ENCODE measurements at places on chromosomes 5 and 9.

- no peak for DNase-seq
Observed at GRCh38 chr5:105947461-105947860, 1723.3 kb downstream of the EFNA5 start.

GRCh38 chr5:6847870-6848269 lies 134.6 kb downstream of the TENT4A start:
- no peak for DNase-seq

GRCh38 chr5:180785794-180786221 lies 16.8 kb downstream of the MGAT1 start:
- DNase-seq = no peak

DNA sequence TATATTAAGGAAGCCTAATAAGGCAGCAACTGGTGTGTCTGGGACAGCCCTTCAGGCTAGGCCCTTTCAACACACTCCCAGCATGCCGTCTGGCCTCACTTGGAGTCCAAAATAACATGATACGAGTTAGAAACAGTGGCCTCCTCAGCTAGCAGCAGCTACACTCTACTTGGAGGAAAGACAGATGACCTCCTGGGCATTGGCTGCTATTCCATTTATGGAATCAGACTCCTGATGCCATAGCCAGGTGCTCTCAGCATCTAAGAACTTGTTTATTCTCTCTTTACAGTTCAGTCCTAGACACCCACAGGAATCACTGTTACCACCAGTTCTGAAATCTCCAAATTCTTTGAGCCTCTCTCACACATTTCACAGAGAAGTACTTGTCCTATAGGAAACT lies 31.8 kb downstream of the RUSC2 start:
- DNase-seq = no peak

DNA sequence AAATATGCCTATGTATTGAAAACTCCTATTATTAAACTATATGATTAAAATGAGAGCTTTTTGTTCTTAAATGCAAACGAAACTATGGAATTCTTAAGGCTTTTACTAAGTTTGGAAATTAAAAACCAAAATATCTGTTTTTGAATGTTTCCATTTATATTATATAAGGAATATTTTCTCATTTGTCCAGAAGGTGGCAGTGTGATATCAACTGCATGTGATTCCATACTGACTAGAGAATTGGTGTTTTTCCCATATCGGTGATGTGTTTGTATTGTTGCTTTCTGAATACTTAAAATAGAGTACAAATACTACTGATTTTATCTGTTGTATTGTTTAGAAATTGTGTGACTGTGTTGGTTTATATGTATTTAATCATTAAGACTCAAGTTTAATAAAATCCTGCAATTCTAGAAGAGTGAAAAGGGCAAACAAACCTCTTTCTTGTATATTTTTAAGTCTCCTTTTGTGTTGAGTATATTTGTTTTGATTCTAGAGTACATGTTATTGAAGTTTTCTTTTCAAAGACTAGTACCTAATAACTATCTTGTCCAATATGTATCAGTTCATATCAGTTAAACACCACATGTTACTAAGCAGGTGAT lies 320.8 kb downstream of the CCDC171 start:
- DNase-seq = peak; percentile 64

DNA sequence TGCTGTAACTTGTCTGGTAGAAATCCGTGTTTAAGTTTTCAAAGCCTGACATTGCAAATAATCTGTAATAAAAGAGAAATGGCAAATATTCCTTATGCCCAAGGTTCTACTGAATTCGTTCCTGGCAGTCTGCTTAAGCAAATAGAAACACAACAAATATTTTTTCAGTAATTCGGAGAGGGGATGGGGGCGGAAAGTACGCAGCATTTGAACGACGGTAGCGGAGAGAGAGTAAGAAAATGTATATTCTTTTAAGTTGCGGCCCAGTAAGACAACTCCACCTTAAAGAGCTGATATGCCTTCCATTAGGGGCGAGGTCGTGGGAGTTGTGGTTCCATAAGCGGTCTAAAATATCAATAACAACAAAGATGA lies 569 bp downstream of the YIPF5 start:
- DNase-seq = no peak

DNA sequence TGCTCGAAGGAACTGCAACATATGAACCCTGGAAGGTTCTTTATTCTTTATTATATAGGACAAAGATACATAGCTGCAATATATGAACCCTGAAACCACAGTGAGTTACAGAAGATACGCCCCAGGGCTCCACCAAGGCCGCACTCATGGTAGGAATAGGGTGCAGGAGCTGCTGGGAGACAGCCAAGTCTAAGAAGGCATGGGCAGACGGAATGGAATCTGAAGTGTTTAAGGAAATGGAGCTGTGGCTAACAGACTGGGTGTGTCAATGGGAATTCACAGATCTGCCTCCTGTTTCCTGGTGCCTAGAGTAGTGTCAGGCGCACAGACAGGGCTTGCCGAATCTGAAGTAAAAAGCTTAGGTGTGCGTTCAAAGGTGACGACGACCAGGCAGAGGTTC lies 286.4 kb downstream of the DENND1A start:
- DNase-seq = no peak

DNA sequence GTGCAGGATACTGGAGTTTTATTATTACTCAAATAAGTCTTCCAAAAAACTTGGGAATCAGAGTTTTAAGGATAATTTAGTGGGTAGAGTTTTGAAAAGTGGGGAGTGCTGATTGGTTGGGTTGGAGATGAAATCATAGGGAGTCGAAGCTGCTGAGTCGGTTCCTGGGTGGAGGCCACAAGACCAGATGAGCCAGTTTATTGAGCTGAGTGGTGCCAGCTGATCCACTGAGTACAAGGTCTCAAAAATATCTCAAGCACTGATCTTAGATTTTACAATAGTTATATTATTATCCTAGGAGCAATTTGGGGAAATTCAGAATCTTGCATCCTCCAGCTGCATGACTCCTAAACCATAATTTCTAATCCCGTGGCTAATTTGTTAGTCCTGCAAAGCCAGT lies 804.9 kb upstream of the SEMA6A start:
- no peak for DNase-seq

DNA sequence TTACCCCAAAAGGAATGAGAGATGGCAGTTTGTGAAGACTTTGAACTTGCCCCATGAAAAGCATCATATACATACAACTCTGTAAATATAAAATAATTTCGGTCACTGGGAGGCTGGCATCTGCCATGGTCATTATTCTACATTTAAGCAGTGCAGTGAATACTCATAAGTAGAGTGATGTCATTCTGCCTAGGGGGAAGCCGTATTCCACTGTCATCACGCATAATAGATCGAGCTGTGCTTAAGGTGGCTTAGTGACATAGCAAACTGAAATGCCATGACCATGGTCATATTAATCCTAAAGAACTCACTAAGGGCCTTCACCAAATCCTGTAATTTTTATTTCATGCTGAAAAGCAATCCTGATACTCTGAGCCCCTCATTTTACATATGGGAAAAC lies 42.4 kb upstream of the NR4A3 start:
- DNase-seq = no peak

GRCh38 chr5:179753971-179754370 lies 21.3 kb downstream of the MAML1 start:
- no peak for DNase-seq

GRCh38 chr9:128420060-128420650 lies 502 bp upstream of the CERCAM start:
- peak; percentile 67 for DNase-seq

DNA sequence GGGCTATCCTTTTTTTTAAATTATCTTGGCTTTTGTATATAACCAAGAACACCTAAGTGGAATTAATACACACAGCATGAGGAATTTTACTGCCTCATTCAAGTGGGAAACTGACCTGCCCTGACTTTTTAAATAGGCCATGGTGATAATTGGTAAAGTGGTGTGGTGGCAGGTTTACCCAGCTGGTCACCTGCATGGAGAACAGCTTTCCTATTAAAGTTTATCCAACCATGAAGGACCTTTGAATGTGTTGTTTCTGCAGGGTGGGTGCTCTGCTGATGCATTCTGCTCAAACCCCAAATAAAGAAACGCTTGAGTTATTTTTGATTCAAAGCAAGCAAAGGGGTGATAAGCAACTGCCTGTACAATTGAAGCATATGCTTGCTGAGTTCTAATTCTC lies 261.0 kb upstream of the GRIN3A start:
- no peak for DNase-seq

- no peak for DNase-seq
Observed at GRCh38 chr5:125277494-125278154, 531.2 kb upstream of the ZNF608 start.

GRCh38 chr5:171855798-171856763 lies 70.5 kb downstream of the SMIM23 start:
- no peak for DNase-seq

DNA sequence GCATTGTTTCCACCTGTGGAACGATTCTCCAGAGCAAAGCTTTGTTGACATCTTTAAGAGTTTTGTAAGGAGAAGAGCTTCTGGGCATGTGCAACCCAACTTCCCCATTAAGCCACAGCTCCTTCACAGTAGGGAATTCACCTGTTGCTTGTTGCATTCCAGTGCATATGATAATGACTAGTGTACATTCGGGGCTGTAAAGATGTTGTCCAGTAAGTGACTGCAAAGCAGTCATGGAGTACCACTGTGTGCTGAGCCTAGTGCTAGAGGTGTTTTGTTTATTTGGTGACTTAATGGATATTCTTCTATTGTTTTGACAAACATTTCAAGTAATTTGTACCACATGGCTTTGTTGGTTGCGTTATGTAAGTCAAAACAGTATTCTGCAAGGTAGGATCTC lies 12.8 kb downstream of the UGCG start:
- peak; percentile 7 for DNase-seq

DNA sequence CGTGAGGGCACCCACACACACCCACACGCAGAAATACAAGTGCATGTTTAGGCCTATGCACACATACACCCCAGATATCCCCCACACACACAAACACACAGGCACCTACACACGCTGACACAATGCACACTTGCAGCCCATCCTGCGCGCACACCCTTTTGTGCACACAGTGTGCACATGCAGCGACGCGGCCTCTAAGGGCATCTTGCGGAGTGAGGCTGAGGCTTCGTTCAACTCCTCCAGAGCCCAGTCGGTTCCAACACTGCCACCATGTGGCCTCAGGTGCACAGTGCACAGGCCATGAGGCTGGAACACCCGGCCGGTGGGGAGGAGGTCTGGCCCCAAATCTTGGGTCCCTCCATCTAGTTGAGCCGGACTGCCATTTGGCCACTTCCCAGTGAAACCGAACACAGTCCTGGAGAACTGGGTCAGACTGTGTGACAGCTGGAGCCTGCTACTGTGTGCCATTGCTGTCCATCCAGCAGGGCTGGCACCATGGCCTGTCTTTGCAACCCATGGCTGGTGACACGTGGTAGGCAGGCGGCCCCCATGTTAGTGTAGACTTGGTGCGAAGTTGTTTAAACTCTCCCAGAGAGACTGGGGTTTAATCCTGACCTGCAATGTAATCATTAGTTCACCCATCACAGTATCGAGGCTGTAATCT lies 97.7 kb upstream of the MVB12B start:
- peak; percentile 76 for DNase-seq

DNA sequence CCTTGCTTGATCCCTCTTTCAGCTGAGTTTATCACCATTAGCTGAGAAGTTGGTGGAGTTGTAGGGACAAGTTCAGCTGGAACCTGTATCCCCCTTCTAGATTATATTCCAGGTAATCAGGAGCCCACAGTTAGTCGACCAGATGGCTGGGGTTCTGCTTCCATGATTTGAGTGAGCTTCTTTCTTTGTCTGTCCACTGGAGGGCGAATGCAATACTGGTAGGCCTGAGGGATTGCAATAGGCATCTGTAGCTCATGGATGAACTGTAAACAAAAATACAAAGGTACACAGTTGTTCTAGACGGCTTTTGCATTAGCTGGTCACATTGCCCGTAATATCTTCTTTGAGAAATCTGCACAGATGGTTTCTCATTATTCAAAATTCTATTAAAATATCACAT lies 88.9 kb downstream of the PCSK5 start:
- DNase-seq = peak; percentile 52

GRCh38 chr5:65078331-65078730 lies 309.6 kb downstream of the CWC27 start:
- DNase-seq = no peak

GRCh38 chr5:12357626-12358025 lies 453.4 kb upstream of the CTNND2 start:
- DNase-seq = no peak

DNA sequence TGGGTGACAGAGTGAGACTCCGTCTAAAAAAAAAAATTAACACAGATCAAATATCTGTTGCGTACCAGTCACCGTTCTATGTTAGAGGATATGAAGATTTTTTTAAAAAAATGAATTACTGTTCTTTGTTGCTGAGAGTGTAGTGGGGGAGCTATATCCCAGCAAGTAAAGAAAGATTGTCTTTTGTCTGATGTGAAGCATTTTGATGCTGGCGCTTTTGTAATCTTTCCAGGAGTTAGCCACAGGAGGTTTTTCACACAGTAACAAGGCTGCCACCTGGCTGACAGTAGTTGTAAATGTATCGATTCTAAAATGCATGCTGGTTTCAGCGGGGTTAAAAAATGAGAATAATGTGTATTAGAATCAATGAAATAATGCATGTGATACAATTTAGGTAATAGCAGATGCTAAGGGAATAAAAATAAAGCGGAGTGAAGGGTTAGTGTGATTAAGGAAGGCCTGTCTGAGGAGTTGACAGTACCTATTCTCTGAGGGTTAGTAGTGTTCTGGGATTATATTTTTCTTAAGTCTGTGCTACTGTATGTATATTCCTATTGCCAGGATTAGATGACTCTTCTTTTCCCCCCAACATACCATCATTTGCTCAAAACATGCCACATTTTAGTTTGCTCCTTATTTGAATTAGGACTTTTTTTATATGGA lies 3.4 kb downstream of the LMNB1 start:
- peak; percentile 87 for DNase-seq

GRCh38 chr5:164289526-164289925 lies 784.1 kb downstream of the MAT2B start:
- no peak for DNase-seq

DNA sequence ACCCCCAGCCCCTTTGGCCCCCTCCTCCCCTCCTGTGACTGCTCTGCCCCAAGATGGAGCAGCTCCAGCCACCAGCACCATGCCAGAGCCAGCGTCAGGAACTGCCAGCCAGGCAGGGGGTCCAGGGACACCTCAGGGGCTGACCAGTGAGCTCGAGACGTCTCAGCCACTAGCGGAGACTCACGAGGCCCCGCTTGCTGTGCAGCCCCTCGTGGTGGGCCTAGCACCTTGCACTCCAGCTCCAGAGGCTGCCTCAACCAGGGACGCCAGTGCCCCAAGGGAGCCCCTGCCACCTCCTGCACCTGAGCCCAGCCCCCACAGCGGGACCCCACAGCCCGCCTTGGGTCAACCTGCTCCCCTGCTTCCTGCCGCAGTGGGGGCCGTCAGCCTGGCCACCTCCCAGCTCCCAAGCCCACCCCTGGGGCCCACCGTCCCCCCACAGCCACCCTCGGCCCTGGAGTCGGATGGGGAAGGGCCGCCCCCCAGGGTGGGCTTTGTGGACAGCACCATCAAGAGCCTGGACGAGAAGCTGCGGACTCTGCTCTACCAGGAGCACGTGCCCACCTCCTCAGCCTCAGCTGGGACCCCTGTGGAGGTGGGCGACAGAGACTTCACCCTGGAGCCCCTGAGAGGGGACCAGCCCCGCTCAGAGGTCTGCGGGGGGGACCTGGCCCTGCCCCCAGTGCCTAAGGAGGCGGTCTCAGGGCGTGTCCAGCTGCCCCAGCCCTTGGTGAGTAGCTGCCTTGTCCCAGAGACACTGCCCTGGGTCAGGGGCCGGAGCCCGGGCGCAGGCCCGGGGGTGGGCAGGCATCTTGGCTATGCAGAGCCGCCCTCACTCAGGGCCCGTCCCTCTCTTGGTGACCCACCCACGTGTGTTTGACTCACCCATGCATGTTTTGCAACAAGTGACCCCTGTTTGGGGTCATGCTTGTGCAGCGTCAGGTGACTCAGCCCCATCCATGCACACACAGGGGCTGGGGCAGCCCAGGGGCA lies 105.2 kb downstream of the WNK2 start:
- no peak for DNase-seq
